ENCODE measurements at places on chromosomes 5 and 9. TPM values are rescaled to one million over a fixed set of nuclear protein-coding genes. Genes with fewer than 3 reads are reported as not detected.

DNA sequence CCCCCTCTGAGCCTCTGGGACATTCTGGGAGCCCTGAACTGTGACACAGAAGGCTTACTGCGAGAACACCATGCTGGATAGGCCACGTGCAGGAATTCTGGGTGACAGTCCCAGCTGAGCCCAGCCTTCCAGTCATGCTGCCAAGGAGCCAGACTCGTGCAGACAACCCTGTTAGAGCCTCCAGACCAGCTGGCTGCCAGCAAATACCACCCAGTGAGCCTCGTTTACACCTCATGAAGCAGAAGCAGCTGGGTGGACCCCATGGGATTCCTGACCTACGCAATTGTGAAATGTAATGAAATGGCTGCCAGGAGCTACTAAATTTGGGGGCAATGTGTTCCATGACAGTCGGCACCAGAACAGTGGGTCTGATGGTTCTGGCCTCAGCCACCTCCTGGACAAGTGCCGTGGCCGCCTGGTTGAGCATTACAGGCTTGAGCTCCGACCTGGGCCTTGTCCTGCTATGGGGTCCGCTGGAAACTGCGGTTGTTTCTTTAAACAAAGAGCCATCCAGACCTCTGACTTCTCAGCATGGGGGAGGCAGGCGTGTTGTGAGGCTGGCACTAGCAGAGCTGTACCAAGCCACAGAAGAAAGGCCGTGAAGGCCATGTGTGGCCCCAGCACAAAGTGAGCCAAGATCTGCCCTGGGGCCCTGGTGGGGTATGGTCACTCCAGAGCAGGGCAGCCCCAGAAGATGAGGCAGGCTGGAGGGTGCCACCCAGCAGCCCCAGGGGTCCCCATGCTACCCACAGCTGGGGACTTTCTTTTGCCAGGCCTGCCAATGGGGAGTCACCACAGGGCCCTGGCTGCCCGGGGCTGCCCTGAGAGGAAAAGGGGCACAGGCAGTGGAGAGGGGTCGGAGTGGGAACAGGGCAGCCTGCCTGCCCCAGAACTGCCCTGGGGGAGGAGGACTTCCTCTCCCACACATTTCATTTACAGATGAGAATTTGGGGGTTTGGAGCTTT lies 19.3 kb upstream of the RXRA start:
- peak; percentile 8 for DNase-seq

DNA sequence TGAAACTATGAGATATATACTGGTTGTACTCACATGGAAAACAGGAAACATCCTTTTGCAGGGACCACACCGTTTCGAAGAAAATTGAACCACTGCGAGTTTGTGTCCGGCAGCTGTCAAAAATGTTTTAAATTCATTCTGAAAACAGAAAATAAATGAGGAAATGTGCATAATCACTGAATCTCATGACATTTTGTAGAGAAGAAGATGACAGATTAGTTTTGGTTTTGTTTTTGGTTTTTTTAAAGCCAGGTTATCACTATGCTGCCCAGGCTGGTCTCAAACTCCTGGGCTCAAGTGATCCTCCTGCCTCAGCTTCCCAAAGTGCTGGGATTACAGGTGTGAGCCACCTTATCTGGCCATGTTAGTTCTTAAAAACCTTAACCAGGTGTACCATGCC lies 3.5 kb downstream of the TXNDC8 start:
- DNase-seq: no peak

GRCh38 chr5:91006713-91007112 lies 376.4 kb downstream of the ARRDC3 start:
- no peak for DNase-seq

DNA sequence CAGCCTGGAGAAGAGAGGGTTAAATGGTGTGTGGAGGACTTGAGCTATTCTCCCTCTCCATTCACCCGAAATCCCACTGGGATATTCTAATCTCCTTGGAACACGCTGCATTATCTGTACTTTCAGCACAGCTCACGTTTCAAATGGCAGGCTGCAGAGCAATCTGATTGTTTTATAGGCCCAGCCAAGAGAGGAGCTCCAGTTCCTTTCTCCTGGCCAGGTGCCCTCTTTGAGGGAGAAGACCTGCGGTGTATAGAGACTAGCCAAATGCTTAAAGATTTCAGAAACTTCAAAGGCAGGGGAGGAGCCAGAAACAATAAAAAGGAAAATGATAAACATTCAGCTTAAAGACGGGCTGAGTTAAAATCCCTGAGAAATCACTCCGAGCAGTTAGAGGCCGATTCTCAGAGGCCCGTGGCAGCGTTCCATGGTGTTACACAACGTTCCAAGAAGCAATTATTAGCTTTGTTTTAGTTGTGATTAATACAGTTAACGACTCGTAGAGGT lies 564.0 kb upstream of the KLF4 start:
- peak; percentile 89 for DNase-seq

DNA sequence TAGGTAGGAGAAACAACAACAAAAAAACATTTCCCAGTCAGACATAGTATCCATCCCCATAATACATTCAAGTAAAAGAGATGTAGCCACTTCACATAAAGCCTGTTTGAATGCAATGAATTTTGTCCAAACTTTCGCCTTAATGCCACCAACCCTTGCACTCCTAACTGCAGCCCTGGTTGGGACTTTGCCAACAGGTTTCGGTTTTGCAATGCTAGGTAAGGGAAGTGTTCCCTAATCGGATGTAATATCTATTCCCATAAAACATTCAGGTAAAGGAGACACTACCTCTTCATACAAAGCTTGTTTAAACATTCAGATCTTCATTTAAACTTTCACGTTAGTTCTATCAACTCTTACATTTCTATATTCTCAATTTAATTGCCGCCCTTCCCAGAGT lies 336.1 kb downstream of the DRD1 start:
- no peak for DNase-seq

- DNase-seq: peak; percentile 57
These were observed 54.2 kb downstream of the LRSAM1 start for GRCh38 chr9:127505396-127506116.

GRCh38 chr5:142725231-142726187 lies 39.6 kb upstream of the FGF1 start:
- no peak for DNase-seq

GRCh38 chr9:26682041-26682440 lies 210.6 kb downstream of the CAAP1 start:
- DNase-seq: no peak

DNA sequence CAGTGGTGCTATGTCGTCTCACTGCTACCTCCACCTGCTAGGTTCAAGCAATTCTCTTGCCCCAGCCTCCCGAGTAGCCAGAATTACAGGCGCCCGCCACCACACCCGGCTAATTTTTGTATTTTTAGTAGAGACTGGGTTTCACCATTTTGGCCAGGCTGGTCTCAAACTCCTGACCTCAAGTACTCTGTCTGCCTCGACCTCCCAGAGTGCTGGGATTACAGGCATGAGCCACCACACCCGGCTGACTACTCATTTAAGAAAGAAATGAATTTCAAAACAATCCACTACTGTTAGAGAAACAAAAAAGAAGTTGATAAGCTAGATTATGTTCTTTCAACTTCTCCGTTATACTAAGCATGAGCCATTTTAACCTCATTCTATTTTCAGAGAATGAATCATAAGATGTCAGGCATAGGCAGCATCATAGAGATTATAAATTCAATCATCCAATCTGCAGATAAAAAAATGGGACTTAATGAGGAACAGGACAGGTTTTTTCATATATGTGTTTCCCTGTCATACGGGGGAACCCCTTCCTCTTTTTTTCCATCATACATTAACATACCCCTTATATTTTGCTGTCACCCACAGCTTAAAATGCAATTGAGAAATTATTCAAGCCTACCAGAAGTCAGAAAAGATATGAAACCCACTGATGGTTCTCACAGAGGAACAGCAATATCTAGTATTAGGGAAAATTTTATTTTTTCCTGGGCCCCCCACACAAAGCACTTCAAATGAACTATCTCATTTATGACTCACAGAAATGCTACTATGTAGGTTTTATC lies 26.5 kb upstream of the ADRB2 start:
- DNase-seq: no peak

- no peak for DNase-seq
These were observed 13.9 kb upstream of the HABP4 start for GRCh38 chr9:96436063-96436455.

- DNase-seq: no peak
These were observed 73.8 kb upstream of the ITGA2 start for GRCh38 chr5:52915176-52915875.

- DNase-seq: no peak
These were observed 55.4 kb downstream of the PTPN3 start for GRCh38 chr9:109442716-109443115.

DNA sequence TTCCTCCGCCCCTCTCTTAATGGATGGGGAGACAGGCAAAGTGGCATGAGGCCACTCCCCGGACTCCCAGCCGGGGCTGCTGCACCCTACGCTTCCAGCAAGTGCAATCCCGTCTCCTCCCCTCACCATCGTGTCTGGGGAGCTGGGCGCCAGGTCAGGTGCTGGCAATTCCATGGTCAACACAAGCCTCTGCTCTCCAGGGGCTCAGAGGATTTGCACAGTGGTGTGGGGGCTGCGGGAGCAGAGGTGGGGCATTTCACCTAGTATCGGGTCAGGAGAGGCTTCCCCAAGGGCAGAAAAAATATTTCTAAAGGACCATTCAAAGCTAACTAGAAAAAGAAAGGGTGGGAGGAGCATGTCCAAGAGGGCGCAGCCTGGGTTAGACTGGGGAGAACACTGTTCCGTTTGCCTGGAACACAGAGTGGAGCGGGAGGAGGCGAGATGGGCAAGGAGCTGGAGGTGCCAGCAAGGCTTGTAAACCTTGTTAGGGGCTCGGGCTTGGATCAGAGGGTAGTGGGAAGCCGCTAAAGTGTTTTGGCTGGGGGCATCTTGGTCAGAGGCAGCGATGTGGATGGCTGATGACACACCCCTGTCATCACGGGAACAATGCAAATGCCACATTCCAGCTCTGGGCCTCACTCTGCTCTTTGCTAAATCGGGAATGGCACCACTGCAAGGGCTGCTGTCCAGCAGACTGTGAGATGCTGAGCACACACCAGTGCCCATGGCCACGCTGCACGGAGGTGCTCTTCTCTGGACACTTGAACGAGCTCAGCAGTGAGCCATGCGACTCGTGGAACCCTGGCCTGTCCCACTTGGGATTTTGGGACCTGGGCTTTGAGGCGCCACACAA lies 191.7 kb downstream of the CDK5RAP2 start:
- no peak for DNase-seq

DNA sequence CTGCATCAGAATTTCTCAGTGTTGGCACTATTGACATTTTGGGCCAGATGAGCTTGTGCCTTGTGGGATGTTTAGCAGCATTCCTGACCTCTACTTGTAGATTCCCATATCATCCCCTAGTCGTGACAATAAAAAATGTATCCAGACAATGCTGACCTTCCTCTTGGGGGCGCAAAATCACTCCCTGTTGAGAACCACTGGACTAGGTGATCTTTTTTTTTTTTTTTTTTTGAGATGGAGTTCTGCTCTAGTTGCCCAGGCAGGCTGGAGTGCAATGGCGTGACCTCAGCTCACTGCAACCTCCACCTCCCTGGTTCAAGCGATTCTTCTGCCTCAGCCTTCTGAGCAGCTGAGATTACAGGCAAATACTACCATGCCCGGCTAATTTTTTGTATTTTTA lies 22.6 kb downstream of the STXBP1 start:
- no peak for DNase-seq

DNA sequence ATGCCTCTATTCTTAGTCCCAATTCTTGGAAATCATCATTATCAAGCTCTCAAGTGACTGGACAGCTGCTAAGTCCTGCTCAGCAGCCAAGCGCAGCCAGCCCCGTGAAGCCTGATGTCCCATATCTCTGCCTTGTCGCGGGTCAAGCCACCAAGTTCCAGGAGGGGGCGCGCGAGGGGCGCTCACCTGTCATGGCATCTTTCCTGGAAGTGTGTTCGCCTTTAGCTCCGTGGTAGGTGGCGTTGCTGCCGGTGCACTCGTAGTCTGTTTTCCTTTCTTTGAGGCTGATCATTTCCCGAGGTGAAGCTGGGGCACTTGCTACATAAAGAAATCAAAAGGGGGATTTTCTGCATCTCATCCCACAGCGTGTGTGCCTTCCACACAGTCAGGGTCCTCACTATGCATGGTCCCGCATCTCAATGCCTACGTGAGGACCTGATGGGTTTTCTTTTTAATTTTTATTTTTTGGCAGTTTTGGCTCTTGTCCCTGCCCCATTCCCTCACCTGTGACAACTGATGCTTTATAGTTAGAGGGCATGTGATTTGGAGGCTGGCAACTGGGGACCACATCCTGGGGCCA lies 227.0 kb upstream of the DAP start:
- peak; percentile 31 for DNase-seq

- no peak for DNase-seq
These were observed 149.8 kb downstream of the NR2F1-AS1 start for GRCh38 chr5:93431250-93431649.

DNA sequence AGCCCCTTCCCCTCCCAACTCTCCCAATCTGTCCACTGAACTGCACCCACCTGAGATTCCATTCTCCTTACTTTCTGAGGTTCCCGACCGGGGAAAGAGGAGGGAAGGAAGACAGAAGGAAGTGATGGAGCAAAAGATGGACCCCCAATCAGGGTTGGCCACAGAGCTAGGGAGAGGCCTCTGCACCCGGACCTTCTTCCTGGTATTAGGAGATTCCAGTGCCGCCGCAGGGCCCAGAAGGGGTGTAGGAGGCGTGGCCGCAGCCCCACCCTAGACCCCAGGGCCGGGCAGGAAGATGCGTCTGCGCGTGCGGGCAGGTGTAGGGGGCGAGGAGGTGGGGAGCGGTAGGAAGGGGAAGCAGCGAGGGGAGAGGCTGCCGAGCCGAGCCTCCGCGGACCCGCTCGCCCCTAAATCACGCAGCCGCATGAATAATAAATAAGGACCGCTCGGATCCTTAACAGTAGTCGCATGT lies 104.2 kb upstream of the MVB12B start:
- DNase-seq: no peak

CDC25C gene
- total RNA-seq: 0.13 TPM

IFNA21 gene
- total RNA-seq: not detected

ACTBL2 gene
- total RNA-seq: not detected

COL5A1 gene
- total RNA-seq: 30.8 TPM

DMGDH gene
- total RNA-seq: 4.2 TPM

GPR151 gene
- not detected for total RNA-seq

CCDC192 gene
- total RNA-seq: 1.1 TPM

SLC6A3 gene
- 0.62 TPM for total RNA-seq

THBS4 gene
- 1.9 TPM for total RNA-seq

CHSY3 gene
- total RNA-seq: 0.67 TPM

IARS1 gene
- total RNA-seq: 44.4 TPM

PSD2 gene
- 0.05 TPM for total RNA-seq

TAF11L5 gene
- not detected for total RNA-seq

SLC36A2 gene
- total RNA-seq: not detected

EIF4E1B gene
- total RNA-seq: not detected
